ENCODE measurements at places on chromosomes 11 and 22.

GRCh38 chr11:46338988-46339666 lies 8.1 kb upstream of the DGKZ start:
- peaks cover 31% of the 10 kb centered on the region for H3K4me1 ChIP-seq
- H3K36me3 ChIP-seq: no peaks in the 10 kb centered on the region
- no peak overlapping the region for H3K27ac ChIP-seq
- H3K27me3 ChIP-seq: no peaks in the 10 kb centered on the region
- H3K4me3 ChIP-seq: no peak overlapping the region

- H3K36me3 ChIP-seq: no peaks in the 10 kb centered on the region
- no peak overlapping the region for H3K27ac ChIP-seq
- DNase-seq: no peak
- H3K4me3 ChIP-seq: no peak overlapping the region
Observed at GRCh38 chr11:73757598-73757997, 3.3 kb downstream of the RAB6A start.

- H3K36me3 ChIP-seq: peaks cover 11% of the 10 kb centered on the region
- peaks cover 43% of the 10 kb centered on the region for H3K4me1 ChIP-seq
- H3K4me3 ChIP-seq: peak overlapping the region; percentile 80
- no peaks in the 10 kb centered on the region for H3K27me3 ChIP-seq
- H3K27ac ChIP-seq: peak overlapping the region; percentile 82
Observed at GRCh38 chr11:64226507-64227051, 505 bp downstream of the NUDT22 start.

- H3K27ac ChIP-seq: no peak overlapping the region
- DNase-seq: no peak
- H3K27me3 ChIP-seq: no peaks in the 10 kb centered on the region
- H3K4me3 ChIP-seq: no peak overlapping the region
- peaks cover 59% of the 10 kb centered on the region for H3K36me3 ChIP-seq
- no peaks in the 10 kb centered on the region for H3K4me1 ChIP-seq
Observed at GRCh38 chr22:50432131-50432876, 42.5 kb downstream of the SBF1 start.

GRCh38 chr11:31110830-31111229 lies 258.7 kb downstream of the DCDC1 start:
- no peaks in the 10 kb centered on the region for H3K27me3 ChIP-seq
- H3K27ac ChIP-seq: no peak overlapping the region
- no peaks in the 10 kb centered on the region for H3K36me3 ChIP-seq
- no peaks in the 10 kb centered on the region for H3K4me1 ChIP-seq
- no peak for DNase-seq

DNA sequence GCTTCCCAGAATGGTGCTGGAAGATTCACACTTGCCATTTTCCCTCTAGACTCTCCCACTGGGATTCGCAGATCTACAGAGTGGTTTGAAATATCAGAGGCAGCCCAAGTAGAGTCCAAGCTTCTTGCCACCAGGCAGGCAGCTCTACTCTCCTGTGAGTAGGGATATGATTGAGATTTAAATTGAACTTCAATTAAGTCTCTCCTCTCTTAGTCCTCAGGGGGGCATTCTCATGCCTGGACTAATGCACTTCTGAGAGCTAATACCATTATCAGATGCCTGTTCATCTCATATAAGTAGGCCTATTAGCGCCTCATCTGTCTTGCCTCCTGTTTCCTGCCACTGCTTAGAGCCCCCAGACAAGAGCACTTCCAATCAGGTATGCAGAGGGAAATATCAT lies 25.5 kb upstream of the AMPD3 start:
- H3K36me3 ChIP-seq: no peaks in the 10 kb centered on the region
- no peak for DNase-seq
- H3K27ac ChIP-seq: no peak overlapping the region
- H3K27me3 ChIP-seq: peaks cover 8% of the 10 kb centered on the region
- H3K4me1 ChIP-seq: no peaks in the 10 kb centered on the region

GRCh38 chr11:124867700-124868099 lies 2.5 kb downstream of the ROBO3 start:
- peaks cover 69% of the 10 kb centered on the region for H3K27me3 ChIP-seq
- H3K27ac ChIP-seq: no peak overlapping the region
- H3K36me3 ChIP-seq: no peaks in the 10 kb centered on the region

DNA sequence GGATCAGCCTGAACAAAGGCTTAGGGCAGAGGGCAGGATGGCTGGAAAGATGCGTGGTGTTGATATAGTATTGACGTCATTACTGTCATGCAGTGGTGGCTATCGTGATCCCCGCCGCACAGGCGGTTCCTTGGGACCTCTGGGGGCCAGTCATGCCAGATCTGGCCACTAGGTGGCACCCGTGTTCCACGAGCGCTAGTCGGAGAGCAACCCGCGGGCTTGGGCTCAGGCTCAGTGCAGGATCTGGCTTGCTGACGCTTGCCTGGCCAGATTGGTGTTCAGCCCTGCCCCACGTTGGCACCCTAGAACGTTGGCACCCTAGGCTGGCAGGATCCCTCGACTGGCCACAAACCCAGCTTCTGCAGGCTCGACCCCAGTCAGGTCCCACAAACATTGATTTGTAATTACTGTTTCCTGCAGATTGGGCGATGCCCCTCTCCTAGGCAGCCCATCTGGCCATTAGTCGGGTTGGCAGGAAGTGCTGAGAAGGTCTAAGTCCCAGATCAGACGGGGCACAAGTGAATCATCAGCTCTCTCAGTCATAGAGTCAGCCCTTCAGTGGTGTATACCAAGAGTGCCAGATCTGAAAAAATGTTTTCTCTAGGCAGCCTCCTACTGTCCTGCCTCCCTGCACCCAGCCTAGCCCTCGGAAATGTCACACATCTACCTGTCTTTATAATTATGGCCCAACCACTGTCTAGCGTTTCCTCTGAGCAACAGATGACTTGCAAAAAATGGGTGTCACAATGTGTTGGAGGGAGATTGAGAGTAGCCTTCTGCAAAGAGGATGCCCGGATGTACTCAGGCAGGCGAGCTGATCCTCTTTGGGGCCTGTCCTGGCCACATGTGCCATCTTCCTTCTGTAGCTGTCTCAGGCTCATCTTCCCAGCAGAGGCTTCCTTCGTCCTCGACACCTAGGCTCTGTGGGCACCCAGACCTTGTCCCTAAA lies 315.3 kb downstream of the TMEM135 start:
- DNase-seq: peak; percentile 66
- no peaks in the 10 kb centered on the region for H3K27me3 ChIP-seq
- no peak overlapping the region for H3K4me3 ChIP-seq
- H3K27ac ChIP-seq: no peak overlapping the region
- H3K36me3 ChIP-seq: no peaks in the 10 kb centered on the region

DNA sequence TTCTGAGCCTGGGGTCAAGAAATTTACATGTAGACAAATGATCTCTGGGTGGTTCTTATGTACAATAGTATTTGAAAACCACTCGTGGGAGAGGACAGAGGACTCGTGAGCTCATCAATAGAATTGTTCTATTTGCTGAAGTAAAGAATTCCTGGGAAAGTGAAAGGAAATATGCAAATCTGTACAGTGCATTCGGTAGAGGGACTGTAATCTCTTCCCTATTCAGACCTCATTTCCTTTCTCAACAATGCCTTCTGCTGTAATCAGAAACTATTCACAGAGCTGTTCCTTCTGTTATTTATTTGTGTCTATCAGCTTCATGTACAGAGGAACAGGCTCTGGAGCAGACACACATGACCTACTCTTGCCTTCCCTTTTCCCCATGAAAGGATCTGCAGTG lies 709.4 kb upstream of the KIRREL3 start:
- H3K27ac ChIP-seq: no peak overlapping the region
- H3K4me1 ChIP-seq: no peaks in the 10 kb centered on the region
- H3K36me3 ChIP-seq: no peaks in the 10 kb centered on the region
- no peaks in the 10 kb centered on the region for H3K27me3 ChIP-seq
- DNase-seq: no peak

- H3K4me3 ChIP-seq: no peak overlapping the region
- H3K36me3 ChIP-seq: no peaks in the 10 kb centered on the region
- H3K27me3 ChIP-seq: no peaks in the 10 kb centered on the region
- no peaks in the 10 kb centered on the region for H3K4me1 ChIP-seq
Observed at GRCh38 chr11:78472905-78473304, 55.3 kb upstream of the GAB2 start.

DNA sequence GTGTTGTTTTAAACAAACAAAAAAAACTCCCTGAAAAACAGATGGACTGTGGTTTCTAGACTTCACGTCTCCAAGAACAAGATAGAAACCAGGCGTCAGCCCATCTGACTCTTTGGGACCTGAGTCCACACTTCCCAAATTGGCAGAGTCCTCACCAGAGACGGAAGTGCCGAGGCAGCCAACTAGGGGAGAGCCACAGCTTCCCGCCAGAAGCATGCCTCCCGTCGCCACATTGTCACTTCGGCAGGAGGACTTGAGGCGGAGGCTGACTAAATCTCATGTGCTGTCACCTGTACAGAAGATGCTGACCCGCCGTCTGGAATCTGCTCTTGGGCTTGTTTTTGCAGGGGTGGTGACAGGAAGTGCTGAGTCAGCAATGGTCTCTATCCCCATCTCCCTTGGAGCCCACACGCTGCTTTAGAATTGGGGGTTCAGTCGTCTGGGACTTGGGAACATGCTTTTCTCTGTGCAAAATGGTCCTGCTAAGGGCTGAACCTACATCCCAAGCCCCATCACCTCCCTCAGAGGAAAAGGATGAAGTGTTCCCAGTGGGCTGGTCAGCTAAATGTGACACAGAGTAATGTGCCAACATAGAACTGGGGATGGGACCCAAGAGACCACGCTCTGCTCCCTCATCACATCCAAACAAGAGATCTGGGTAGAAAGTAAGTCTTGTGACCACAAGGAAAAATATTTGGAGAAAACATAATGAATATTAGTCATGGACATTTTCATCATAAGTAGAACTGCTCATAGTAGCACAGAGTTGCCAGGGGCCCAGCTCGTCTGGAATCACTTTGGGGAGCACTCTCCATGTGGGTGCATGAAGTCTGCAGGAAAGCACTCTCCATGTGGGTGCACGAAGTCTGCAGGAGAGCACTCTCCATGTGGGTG lies 152.9 kb downstream of the SNX19 start:
- no peaks in the 10 kb centered on the region for H3K4me1 ChIP-seq
- no peaks in the 10 kb centered on the region for H3K36me3 ChIP-seq
- H3K27ac ChIP-seq: no peak overlapping the region
- no peaks in the 10 kb centered on the region for H3K27me3 ChIP-seq
- H3K4me3 ChIP-seq: no peak overlapping the region

GRCh38 chr11:117316197-117316961 lies at the start of gene BACE1:
Gene BACE1 (minus strand): TSS chr11:117316256. CDS start chr11:117315795, 461 bp downstream.
- H3K27me3 ChIP-seq: peaks cover 9% of the 10 kb centered on the region
- peaks cover 9% of the 10 kb centered on the region for H3K4me1 ChIP-seq
- H3K4me3 ChIP-seq: peak within 1 kb of the TSS; percentile 71
- no peaks in the 10 kb centered on the region for H3K36me3 ChIP-seq
- H3K27ac ChIP-seq: no peak within 1 kb of the TSS

GRCh38 chr11:129402206-129403171 lies 26.8 kb downstream of the BARX2 start:
- H3K4me1 ChIP-seq: no peaks in the 10 kb centered on the region
- H3K4me3 ChIP-seq: no peak overlapping the region
- H3K27me3 ChIP-seq: no peaks in the 10 kb centered on the region
- no peak for DNase-seq
- H3K36me3 ChIP-seq: no peaks in the 10 kb centered on the region
- no peak overlapping the region for H3K27ac ChIP-seq

DNA sequence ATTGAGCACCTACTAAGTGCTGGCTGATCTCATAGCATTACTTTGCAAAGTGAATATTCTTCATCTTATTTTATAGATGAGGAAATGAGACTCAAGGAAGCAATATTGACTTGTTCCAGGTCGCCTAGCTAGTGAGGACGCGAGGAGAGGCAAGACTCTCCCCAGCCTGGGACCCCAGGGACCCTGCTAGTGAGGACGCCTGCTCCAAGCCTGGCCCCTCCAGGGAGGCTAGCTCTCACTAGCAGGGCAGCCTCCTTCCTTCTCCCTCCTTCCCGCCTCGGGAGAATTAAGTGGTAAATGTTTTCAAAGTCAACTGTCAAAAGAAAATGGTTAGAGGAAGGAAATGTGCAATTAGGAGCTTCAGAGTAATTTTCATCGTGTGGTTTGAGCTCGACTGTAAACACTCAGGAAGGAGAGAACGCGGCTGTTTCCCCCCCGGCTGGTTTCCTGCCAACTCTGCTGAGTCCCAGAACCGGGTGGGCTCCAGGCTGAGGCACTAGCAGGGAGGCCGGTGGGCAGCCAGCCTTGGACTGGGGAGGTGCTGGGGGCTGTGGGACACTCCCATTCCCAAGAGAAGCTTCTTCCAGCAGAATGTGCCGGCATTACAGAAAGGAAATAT lies 17.9 kb downstream of the MYEOV start:
- H3K27me3 ChIP-seq: no peaks in the 10 kb centered on the region
- H3K4me3 ChIP-seq: peak overlapping the region; percentile 23
- DNase-seq: no peak

GRCh38 chr11:72738199-72739141 lies 13.7 kb downstream of the ARAP1 start:
- no peaks in the 10 kb centered on the region for H3K36me3 ChIP-seq
- peaks cover 30% of the 10 kb centered on the region for H3K4me1 ChIP-seq
- DNase-seq: no peak
- H3K27ac ChIP-seq: no peak overlapping the region

DNA sequence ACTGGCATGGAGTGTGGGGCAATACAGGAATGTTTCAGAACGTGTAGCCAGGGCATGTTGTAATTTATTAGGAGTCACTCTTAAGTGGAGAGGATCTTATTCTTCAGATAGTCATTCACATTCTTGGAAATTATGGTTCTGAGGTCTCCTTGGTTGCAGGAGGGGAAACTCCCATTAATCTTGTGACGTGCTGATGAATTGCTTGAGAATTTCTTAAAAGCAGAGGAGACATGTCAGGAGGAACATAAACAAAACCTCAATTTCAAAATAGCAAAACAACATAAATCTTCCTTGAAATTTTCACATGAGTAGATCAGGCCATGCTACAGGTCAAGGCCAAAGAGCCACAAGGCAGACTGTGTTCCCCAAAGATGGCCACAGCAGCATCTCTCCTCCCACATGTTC lies 50.4 kb downstream of the ADM start:
- DNase-seq: no peak
- H3K4me1 ChIP-seq: no peaks in the 10 kb centered on the region
- H3K27ac ChIP-seq: no peak overlapping the region

- H3K27ac ChIP-seq: no peak overlapping the region
- DNase-seq: no peak
- no peaks in the 10 kb centered on the region for H3K36me3 ChIP-seq
- H3K4me3 ChIP-seq: no peak overlapping the region
- no peaks in the 10 kb centered on the region for H3K27me3 ChIP-seq
Observed at GRCh38 chr22:29872989-29873388, 10.0 kb upstream of the MTMR3 start.

DNA sequence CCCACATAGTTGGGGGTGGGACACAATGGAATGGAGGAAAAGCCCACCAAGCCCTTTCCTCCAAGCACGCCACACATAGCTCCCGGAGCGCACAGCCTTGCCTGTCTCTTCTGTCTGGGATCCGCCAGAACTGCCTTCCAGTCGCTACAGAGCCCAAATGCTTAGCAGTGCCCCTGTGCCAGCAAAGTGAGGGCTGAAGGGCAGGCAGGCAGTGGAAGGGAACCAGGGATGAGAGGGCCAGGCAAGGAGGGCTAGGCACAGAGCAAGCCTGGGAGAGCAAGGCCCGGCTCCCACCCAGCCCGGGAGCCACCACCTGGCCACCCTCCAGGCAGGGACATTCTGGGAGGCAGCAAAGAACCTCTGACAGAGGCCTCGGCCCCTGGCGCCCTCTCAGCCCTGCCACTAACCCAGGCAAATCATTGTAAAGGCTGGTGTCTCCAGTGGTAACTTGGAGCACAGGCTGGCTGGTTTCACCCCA lies 32.5 kb downstream of the PPP2R1B start:
- no peaks in the 10 kb centered on the region for H3K4me1 ChIP-seq
- no peak overlapping the region for H3K27ac ChIP-seq
- no peaks in the 10 kb centered on the region for H3K27me3 ChIP-seq
- no peak overlapping the region for H3K4me3 ChIP-seq
- no peak for DNase-seq
- no peaks in the 10 kb centered on the region for H3K36me3 ChIP-seq

- H3K27me3 ChIP-seq: peaks cover 23% of the 10 kb centered on the region
- no peak overlapping the region for H3K4me3 ChIP-seq
- peaks cover 24% of the 10 kb centered on the region for H3K4me1 ChIP-seq
- no peaks in the 10 kb centered on the region for H3K36me3 ChIP-seq
Observed at GRCh38 chr11:117874253-117874909, 2.1 kb downstream of the FXYD6 start.
